ENCODE measurements at places on chromosomes 11 and 22.
A peak's percentile ranks its signal among the peaks of the same experiment; 100 is the strongest.

- no peak for DNase-seq
These were observed 2.8 kb upstream of the CABP7 start for GRCh38 chr22:29716814-29717545.

GRCh38 chr22:37202001-37202555, 10.2 kb downstream of the SSTR3 start:
- no peak for DNase-seq

- no peak for DNase-seq
These were observed 3.1 kb downstream of the BET1L start for GRCh38 chr11:203945-204586.

DNA sequence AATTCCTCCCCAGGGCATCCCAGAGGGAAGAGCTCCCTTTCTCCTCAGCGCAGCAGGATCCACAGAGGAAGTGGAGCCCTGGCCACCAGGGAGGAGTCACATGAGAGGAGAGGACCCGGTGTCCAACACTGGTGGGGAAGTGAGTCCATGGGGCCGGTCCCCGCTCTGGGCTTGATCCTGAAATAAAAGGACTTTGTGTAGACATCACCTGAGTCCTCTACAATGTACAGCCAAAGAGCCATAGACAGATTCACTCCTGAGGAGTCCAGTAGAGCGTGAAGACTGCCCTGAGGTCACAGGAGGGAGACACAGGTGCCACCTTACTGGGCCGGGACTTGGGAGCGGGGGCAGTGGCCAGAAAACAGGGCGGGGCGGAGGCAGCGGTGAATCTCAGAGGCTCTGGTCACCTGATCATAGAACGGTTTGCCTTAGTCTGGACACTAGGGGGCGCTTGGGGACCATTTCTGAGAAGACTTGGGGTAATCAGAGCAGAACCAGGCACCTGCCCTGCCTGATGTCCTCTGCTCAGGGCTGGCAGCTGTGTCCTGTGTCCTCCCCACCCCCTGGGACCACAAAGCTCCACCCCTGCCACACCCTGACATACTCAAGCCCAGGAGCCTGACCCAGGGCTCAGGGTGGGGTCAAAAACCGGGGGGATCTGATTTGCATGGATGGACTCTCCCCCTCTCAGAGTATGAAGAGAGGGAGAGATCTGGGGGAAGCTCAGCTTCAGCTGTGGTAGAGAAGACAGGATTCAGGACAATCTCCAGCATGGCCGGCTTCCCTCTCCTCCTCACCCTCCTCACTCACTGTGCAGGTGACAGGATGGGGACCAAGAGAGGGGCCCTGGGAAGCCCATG, 112.7 kb downstream of the VPREB1 start:
- DNase-seq, result peak; percentile 78

DNA sequence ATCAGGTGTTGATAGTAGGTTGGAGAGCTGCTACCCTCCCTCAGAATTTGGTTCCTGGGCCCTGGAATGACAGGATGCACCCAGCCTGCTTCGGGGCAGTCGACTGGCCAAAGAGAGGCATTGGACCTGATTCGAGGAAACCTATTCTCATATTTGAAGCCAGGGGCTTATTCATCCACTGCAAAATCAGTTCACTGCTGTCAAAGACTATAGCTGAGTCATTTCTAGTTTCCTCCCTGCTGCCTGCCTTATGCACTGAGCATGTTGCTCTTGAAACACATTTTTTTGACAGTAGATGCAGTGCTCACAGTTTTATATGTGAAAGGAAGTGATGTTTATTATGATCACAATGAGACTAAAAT, 565.4 kb downstream of the ETS1 start:
- DNase-seq, result no peak

DNA sequence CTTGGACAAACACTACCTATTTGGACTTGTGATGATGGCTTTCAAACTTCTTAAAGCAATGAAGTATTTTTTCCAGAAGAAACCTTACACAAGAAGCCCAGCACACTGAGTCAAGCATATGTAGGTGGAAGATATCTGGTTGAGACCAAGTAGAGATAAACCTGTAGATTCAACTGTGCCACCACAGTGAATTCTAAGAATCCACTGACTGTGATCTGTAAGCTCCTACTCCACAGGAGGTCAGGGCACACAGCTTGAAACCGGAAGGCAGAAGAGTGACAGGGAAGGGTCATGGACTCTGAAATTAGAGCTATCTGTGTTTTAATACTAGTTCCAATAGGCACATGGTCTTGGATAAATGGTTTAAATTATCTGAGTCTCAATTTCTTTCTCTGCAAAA, 404.5 kb downstream of the ETS1 start:
- DNase-seq, result no peak

DNA sequence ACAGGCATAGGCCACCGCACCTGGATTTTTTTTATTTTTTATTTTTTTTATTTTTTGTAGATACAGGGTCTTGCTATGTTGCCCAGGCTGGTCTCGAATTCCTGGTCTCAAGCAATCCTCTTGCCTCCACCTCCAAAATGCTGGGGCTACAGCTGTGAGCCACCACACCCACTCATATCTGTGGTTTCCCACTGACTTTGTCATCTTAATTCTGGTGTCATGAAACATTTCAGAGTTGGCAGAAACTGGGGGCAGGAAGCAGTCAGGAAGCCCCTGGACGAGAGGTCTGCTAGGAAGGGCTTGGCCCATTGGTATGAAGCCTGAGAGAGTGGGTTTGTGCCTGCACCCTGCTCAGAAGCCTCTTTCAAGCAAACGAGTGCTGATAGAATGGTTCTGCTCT, 49.1 kb downstream of the COMMD9 start:
- DNase-seq, result no peak

DNA sequence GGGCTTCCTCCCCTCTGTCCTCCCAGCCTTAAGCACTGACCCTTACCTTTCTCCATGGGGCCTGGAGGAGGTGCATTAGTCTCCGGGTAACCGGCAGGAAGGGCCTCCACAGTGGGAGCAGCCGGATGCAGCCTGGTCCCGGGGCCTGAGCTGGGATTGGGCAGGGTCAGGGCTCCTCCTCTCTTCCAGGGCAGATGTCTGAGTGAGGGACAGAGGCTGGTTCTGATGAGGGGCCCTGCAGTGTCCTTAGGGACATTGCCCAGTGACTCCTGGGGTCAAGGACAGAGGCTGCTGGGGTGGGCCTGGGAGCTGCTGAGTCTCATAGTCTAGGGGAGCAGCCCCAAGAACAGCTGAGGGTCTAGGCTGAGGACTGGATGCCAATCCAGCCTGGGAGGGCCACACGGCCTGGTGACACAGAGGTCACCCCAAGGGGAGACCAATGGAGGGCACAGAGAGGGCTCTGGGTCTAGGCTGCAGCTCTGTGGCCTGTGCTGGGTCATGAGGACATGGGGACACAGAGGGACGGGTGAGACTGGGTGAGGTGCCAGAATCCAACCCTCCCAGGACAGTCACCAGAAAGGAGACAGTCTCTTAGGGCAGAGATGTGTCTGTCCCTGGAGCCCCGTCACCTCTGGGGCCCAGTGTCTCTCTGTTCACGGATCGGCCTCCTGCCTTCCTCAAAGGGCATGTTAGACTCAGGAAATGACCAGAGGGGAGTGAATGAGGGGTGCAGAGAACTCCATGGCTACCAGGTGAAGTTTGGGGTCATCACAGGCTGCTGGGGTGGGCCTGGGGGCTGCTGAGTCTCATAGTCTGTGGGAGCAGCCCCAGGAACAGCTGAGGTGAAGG, 6.5 kb downstream of the IGLL5 start:
- DNase-seq, result no peak

GRCh38 chr11:65915101-65915820, 3.6 kb downstream of the C11orf68 start:
- no peak for DNase-seq

- DNase-seq, result no peak
These were observed 184.9 kb downstream of the MAML2 start for GRCh38 chr11:96158126-96158525.

GRCh38 chr11:32829680-32830412, at the start of gene PRRG4:
TSS of gene PRRG4 (plus strand) at chr11:32829927. CDS start at chr11:32830530, 603 bp downstream.
- peak; percentile 29 for DNase-seq

DNA sequence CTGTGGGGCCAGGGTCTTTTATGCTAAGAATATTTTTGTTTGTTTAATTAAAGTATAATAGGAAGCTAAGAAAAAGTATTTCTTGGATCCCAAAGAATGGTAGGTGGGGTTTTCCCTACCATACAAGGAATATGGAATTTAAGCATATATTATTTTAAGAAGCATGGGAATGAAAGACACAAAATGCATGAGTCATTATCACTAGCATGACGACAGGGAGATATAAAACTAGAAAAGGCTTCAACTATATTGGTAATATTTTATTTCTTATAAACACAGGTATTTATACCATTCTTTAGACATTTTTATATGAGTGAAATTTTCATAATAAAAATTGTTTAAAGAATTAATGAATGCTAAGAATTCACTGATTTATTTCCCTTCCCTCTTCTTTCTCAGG, 39.3 kb upstream of the SOX6 start:
- DNase-seq, result no peak
